ENCODE measurements at places on chromosomes 2 and 18.
A peak's percentile ranks its signal among the peaks of the same experiment; 100 is the strongest.

DNA sequence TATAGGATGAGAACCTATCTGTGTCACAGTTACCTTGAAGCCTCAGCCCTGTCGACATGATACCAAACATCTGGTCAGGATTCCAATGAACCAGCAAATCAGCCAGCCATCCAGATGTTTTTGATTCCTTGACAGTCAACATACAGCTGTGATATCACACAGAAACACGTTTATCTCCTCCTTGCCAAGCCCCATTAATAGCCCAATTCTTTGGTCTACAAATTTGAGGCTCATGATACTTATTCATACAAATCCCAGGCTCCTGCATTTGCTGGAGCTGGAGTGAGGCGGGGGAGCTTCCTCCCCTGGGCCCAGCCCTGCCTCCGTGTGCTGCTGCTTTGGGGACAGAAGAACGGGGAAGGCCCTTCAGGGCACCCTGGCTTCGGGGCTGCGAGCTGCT is 611.6 kb upstream of the SALL3 start:
- DNase-seq: no peak

- DNase-seq: no peak
Measured at GRCh38 chr18:36212301-36213171, 25.2 kb downstream of the MOCOS start.

GRCh38 chr2:188897096-188897495 is 77.1 kb upstream of the COL3A1 start:
- DNase-seq: peak; percentile 65

GRCh38 chr18:46715062-46715461 is 41.8 kb downstream of the ST8SIA5 start:
- DNase-seq: no peak

DNA sequence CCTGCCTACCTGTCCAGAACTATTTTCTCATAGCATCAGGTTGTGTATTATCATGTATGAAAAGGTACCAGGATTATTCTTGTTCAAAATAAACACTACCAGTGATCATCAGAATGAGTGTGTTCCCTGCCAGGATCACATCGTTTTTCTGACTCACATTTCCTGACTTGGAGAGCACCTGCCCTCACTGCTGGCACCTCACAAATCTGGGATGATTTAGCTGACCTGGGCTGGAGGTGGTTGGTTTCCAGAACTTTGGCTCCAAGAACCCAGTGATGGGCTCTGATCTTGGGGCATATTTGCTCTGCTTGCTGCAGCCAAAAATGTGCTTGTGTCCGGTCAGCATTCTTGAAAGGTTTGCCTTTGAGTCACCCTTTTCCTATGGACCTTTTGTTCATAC is 836.3 kb upstream of the ACVR2A start:
- DNase-seq: peak; percentile 47

DNA sequence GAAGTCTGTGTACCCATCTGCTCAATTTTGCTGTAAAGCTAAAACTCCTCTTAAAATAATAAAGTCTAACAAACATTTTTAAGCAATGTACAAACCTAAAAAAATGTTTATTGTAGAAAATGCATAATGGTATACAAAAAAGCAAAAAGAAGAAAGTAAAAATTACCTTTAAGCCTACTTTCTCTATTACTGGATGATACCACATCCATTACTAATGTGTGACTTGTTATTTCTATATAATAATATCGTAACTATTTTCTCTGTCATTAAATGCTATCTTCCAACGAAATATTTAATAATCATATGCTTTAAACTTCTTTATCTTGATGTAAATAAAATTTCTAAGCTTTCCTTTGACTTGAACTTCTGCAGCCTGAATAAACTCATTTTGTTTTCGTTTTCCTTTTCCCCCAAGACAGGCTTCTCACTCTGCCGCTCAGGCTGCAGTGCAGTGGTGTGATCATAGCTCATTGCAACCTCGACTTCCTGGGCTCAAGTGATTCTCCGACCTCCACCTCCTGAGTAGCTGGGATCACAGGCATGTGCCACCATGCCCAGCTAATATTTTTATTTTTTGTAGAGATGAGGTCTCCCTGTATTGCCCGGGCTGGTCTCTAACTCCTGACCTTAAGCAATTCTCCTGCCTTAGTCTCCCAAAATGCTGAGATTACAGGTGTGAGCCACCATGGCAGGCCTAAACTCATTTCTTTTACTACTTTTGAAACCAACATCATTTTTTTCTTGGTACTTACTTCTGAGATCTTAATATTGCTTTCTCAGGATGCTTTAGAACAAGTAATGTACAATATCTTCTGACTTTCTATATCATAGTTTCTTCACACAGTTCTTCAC is 18.1 kb upstream of the DNAH7 start:
- no peak for DNase-seq

DNA sequence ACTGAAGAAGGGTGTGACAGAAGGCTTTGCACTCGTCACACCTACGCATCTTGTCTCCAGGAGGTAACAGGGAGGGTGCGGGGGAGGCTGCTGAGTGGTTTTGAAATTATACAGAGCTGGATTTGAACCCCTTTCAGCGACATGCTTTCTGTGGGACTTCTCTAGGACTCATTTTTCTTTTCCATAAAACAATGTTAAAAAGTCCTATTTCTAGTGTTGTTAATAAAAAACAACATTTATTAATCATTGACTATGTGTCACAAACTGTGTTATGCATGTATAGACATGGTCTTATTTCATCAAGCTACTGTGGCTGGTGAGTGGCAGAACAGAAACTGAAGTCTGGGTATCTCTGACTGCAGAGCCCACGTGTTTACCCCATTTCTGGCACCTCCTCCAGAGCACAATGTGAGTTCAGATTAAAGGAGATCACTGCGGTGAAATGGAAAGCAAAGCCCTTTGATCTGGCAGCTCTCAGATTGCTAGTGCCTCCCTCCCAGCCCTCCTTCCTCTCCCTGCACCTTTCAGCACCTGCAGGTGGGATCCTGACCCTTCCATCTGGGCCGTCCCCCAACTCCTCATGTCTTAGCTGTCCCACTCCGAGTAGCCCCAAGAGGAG is 315.5 kb upstream of the MYT1L start:
- DNase-seq: no peak

DNA sequence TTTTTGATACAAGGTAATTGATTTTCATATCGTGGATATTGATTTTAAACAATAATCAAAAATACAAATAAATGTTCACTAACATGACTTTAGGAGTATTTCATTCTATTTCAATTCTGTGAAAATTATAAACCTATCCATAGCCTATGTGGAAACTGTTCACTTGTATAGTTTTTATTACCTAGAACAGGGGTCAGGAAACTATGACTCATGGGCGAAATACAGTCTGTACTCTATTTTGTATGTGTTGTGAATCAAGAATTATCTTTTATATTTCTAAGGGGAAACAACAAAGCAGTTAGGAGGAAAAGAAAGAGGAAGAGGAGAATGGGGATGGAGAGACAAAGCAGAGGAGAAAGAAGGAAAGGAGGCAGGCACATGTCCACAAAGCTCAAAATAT is 181.7 kb upstream of the VRK2 start:
- DNase-seq: no peak

GRCh38 chr2:151200844-151201243 is 60.8 kb downstream of the RBM43 start:
- DNase-seq: no peak

GRCh38 chr2:75002007-75002406 is 43.6 kb downstream of the POLE4 start:
- DNase-seq: no peak

DNA sequence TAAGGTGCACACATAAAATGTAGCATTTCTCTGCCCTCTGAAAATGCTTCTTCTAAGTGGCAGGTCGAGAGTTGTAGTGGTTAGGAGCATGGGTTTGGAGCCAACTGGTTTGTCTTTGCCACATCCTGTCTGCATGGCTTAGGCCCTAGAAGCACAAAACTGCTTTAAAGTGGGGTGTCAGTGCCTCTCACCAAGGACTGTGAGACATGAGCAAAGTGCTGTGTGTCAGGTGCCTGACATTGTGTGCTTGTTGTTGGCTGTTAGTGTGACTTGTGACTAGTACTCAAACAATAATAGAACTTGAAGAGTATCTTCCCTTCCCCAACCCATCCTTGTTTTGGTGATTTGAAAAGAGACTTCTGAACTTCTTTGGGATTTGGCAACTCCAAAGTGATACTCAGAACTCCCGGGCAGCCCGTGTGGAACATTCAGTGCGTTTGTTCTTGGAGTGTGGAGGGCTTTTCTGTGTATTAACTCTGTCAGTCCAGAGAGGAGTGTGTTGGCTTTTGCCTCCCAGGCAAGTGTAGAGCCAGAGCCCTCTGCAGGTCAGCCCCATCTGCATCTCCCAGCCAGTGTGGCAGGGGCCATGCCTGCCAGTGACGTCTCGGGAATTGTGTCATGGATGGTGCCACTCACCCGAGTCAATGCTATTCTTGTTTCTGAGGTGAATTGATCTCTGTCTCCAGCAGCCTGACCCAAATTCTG is 5.0 kb downstream of the MGAT5 start:
- no peak for DNase-seq

GRCh38 chr2:237306787-237307170 is 107.2 kb downstream of the COL6A3 start:
- DNase-seq: no peak

DNA sequence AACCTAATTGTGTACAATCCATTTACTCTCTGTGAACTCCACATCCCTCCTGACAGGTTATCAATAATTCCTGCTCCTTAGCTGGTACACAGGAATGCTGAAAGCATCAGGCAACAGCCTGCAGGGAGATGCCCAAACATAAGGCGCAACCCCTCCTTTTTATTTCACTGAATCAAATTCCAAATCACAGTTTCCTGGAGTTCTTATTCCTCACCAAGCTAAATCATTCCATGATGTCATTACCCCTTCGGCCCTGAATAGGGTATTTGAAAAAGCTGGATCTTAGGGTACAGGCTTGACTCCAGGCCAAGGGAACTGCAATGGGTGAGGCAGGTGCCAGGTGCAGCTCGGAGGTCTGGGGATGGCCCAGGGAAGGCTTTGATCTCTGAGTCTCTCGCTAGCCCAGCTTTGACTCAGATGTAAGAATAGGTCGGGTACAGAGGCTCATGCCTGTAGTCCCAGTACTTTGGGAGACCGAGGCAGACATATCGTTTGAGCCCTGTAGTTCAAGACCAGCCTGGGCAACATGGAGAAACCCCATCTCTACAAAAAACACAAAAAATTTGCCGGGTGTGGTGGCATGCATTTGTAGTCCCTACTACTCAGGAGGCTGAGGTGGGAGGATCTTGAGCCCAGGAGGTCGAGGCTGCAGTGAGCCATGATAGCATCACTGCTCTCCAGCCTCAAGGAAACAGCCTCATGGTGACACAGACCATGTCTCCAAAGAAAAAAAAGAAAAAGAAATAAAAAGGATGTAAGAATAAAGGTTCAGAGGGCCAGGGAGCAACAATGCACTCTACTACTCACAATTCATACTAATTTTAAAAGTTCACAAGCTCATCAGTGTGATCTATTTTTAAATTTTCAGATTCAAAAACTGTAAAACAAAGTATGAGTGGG is 6.8 kb downstream of the FHL2 start:
- DNase-seq: no peak

GRCh38 chr18:3388980-3389379 is 61.0 kb upstream of the TGIF1 start:
- no peak for DNase-seq

DNA sequence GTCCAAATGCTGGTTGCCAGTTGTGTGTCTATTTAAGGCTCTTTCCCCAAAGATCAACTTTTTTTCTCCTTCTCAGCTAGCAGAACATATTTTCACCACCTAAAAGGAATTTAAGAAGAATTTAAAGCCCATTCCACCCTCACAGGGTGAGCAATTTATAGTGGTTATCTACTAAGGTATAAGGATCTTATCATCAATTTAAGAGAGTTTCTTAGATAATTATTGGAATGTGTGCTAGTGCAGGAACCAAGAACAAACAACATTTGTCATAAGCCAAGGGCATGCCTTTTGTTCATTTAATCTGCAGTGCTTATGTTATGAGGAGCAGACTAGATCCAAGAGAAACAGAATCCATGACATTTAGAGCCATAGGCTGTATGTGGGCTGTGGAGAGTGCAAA is 37.2 kb downstream of the NLRC4 start:
- peak; percentile 22 for DNase-seq

GRCh38 chr2:134336352-134336751 is 82.5 kb downstream of the MGAT5 start:
- no peak for DNase-seq

DNA sequence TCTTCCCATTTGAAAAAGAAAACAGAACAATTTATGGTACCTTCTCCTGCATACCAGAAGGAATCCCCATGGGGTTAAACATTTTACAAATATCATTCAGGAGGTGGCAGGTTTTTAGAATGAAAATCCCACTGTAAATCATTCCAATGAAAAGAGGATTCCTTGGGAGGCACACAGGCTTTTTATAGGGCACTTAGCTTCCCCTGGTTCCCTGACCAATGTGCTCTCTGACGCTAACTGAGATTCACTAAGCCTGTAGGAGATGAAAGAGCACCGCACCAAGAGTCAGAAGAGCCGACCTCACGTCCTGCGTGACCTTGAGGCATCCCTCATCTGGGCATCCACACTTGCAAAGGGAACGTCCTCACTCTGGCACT is 82.5 kb downstream of the CMPK2 start:
- no peak for DNase-seq

DNA sequence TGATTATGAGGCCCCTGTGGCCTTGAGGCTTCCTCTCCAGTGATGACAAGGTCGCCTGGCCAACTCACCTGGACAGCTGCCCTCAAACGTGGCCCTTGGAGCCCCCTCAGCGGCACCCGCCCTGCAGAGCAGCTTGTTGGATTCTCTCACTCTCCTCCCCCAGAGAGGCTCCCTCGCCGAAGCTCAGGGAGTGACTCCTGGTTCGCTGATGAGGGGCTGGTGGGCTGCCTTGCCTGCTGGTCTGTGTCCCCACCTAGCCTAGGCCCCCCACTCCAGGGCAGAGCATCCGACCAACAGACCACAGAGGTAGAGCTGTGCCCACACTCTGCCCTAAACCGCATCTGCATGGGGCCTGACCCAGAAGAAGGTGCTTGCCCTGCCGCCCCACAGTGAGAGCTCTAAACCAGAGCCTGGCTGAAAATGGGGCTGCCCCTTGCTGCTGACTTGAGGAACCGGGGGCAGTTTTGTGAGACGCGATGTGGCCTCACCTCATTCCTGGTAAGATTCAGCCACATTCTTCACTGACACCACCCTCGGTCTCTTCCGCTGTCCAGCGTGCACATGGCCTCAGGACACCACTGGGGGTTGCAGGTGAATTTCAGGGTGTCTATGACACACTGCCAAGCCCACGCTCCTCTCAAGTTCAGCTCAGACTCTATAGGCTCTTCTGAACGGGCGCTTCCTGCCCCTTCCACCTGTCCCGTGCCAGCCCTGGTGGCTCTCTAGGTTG is 131.6 kb downstream of the CABLES1 start:
- DNase-seq: no peak

- DNase-seq: peak; percentile 66
Measured at GRCh38 chr2:27954221-27954673, 63.7 kb downstream of the BABAM2 start.

All from astrocyte (in vitro differentiated cells and primary cell).